ENCODE measurements at places on chromosomes 13 and 19. TPM values are rescaled to one million over a fixed set of nuclear protein-coding genes. Genes with fewer than 3 reads are reported as not detected.

The MISP gene
- not detected for total RNA-seq

The PNMA8A gene
- not detected for total RNA-seq

The RXFP2 gene
- not detected for total RNA-seq

DNA sequence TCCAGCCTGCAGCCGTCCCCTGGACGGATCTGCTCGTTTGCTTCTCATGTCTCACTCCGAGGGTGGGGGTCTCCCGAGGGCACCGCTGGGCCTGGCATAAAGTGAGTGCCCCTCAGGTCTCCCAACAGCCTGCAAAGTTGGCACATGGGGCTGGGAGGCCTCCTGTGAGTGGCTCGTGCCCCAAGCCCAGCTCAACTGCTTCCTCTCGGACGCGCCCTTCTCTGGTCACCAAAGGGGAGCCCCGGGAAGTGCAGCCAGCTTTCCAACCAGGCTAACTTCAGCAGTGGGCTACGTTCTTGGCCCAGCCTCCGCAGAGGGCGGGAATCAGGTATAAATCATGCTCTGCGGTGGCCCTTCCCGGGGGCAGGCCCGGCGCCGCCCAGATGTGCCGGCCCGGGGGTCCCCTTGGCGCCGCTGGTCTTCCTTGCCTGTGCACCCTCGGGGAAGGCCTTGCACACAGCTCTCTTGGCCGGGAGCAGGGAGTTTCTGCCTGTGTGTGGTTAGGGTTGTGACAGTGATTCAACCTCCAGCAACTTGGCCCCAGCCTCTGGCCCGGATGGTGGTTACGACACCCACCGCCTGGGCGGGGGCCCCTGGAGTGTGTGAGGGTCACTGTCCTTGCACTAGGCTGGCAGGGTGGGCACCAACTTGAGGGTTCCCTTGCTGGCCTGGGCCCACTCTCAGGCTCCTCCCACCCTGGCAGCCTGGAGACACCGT is 20.7 kb downstream of the CEBPG start:
- DNase-seq, result no peak
- no peaks in the 10 kb centered on the region for H3K27me3 ChIP-seq
- no peak overlapping the region for H3K27ac ChIP-seq
- H3K4me3 ChIP-seq, result no peak overlapping the region
- no peaks in the 10 kb centered on the region for H3K36me3 ChIP-seq

- no peaks in the 10 kb centered on the region for H3K36me3 ChIP-seq
- H3K4me3 ChIP-seq, result no peak overlapping the region
- peaks cover 10% of the 10 kb centered on the region for H3K4me1 ChIP-seq
- DNase-seq, result no peak
These were observed 682 bp upstream of the TEAD2 start for GRCh38 chr19:49362929-49363267.

- no peak for DNase-seq
- no peaks in the 10 kb centered on the region for H3K27me3 ChIP-seq
- no peak overlapping the region for H3K27ac ChIP-seq
- H3K4me1 ChIP-seq, result peaks cover 5% of the 10 kb centered on the region
These were observed 229.6 kb downstream of the ZIC5 start for GRCh38 chr13:99741960-99742359.

DNA sequence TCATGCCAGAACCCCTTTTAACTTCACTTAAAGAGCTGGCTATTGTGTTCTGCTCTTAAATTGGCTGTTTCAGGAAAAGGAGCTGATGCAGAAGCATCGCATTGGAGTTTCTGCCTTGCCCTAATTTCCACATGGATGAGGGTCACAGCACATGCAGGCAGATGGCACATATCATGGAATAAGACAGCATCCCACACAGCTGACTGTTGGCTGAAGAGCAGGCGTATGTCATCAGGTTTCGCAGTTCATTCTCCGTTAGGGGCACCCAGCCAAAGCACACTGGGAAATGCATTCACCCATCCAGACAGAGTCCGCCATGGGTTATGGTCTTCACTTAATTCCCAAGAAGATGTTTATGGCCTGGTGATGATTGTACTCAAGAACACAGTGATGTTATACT is 572.5 kb downstream of the LIG4 start:
- no peak overlapping the region for H3K4me3 ChIP-seq
- H3K27ac ChIP-seq, result no peak overlapping the region
- H3K27me3 ChIP-seq, result no peaks in the 10 kb centered on the region
- no peaks in the 10 kb centered on the region for H3K36me3 ChIP-seq
- DNase-seq, result no peak

DNA sequence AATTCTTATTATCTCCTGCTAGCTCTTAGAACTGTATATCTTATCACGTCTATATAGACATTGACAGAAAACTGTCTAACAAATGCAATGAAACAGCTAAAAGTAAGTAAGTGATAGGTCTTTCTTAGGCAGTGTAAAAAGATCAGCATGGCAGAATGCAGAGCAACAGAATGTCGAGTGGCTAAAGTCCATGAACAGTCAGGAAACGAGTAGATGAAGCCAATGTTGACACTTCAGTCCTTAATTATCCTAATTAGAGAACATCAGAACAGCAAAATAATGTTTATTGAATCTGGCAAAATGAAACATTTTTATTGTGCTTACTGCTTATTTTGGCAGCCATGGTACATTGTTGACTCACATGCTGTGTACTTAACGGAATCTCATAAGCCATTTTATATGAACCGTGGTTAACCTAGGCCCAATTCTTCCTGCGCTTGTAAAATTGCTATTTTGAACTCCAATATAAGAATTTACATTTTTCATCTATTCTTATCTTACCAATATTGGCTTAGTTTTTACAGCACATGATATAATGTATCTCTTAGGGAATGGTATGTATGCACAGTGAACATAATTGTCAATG is 748.1 kb downstream of the DACH1 start:
- H3K4me1 ChIP-seq, result no peaks in the 10 kb centered on the region
- H3K4me3 ChIP-seq, result no peak overlapping the region
- H3K36me3 ChIP-seq, result no peaks in the 10 kb centered on the region
